Esophagus muscularis mucosa (tissue), 4 donors: ENCODE measurements at places on chromosomes 1 and 21. TPM values are rescaled to one million over a fixed set of nuclear protein-coding genes. Genes with fewer than 3 reads are reported as not detected.

Gene TNFRSF9
- 0.17 TPM for total RNA-seq

- DNase-seq: no peak
Observed at GRCh38 chr1:29474274-29475244, 238.2 kb downstream of the PTPRU start.

Gene NES
- total RNA-seq: 16.6 TPM

DNA sequence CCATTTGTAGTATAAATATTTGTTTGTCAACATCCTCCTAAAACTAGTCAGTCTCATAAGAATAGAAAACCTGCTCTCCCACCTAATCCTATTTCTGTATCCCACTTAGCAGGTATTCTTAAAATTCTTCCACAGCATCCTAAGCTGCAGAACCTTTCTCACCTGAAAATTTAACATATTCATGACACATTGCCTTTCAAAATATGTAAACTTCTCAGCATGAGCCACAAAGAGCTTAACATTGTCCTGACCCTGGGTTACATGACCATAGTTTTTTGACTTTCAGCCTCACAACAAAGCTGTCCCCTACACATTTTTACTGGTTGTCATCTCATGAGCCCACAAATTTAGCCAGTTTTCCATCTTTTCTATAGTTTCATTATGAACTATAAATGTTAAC is 712.1 kb downstream of the LTN1 start:
- DNase-seq: no peak

GRCh38 chr1:209733409-209734192 is 22.3 kb upstream of the TRAF3IP3 start:
- DNase-seq: no peak

- DNase-seq: no peak
Observed at GRCh38 chr1:20265250-20265649, 25.4 kb upstream of the VWA5B1 start.

Gene RASAL2
- 23.5 TPM for total RNA-seq

DNA sequence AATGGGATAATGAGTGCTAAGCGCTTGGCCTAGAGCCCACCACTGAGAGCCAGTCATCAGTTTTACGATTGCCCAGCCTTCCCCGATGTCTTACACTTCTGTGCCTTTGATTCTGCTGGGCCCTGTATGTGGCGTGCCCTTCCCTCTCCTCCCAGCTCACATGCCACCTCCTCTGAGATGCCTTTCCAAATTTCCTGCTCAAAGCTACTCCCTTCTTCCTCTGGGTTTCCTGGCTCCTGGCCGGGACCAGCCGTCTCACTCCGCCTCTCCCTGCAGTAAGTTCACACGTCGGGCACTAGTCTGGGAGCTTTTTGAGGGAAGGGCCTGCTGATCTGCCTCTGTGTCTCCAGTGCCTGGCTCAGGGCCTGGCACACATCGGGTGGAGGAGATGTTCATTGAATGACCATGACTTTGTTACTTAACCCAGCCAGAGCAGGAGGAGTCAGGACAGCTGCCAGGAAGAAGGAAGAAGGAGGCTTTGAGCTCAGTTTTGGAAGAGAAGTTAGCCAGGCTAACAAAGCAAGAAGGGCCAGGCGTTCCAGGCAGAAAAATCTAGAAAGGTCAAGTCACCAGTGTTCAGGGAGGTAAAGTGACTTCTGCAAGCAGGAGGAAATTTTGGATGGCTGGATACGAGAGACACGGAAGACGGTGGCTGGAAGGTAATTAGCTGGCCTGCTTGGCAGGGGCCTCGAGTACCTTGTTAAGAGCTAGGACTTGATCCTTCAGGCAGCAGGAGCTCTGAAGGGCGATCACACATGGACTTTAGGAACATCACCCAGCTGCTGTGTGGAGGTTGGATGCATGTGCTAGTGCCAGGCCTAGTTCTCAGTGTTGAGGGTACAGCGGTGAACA is 63.6 kb downstream of the EPHB2 start:
- DNase-seq: no peak

DNA sequence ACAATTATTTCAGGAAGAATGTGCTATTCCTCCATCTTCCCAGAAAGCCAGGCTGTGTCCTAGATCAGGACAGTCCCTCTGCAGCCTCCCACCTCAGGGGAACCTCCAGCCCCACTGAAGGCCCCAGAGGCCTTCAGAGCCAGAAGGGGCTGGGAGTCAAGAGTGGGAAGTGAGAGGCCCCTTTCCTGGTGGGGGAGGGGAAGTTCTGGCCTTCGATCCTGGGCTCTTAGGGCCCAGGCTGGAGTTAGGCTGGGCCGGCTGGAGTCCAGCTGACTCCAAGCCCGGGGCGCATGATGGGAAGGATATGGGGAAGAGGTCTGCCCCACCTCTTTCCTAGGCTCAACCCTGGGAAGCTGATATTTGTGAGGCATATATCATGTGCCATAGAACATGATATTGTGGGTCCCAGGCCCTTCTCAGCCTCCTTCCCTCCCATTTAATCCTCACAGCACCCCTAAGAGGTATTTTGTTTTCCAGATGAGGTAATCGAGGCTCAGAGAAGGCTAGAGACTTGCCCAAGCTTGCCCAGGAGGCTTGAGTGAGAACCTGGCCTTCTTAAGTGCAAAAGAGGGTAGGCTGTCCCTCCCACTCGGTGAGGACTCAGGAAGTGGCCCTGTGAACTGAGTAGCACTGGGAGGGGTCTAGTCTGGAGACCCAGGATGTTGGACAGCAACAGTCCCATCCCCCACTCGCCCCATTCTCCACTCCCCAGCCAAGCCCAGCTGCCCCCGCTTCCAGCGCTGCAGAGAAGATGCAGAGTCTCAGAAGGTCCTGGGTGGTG is 18.6 kb upstream of the HSPG2 start:
- DNase-seq: no peak

DNA sequence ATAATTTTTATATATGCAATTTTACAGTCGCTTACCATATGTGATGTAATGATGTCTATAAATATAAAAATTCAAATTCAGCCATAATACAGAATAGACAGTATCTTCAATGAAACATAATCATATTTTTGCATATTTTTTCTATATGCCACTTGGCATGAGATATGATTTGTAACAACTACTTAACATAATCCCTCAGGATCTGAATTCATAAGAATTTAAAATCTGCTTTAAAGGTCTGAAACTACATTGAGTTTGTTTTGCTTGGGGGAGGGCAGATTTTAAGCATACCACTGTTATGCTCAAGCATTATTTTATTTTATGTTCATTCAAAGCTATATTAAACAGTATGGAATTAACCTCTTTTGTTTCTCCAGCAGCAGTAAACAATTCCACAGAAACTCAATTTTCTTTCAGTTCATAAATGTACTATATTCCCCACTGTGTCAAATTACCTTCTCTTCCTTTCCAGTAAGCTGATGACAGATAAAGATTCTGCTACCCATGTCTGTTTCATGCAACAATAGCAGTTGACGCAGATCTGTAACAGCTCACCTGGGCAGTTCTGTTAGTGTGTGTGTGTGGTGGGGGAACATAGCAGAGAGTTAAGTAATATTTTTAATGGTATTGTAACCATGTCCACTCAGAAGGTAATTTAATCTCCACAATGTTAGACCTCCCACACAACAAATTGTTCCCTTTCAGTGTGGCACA is 224.8 kb downstream of the NTNG1 start:
- no peak for DNase-seq

DNA sequence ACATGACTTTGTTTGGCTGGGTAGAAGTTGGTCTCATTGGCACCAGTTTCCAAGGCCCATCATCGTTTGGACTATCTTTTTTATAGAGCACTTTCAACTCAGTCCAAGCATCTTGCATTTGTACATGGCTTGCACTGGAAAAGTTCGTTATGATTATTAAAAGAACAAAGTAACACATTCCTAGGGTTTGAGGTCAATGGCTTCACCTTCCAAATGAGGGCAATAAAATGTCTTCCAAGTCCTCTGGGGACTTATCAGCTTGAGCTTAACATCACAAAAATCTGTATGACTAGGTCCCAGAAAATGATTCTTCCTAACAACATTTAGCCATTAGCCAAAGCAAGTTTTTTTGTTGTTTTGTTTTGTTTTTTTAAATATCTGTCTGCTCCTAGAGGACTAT is 610.8 kb downstream of the LMO4 start:
- no peak for DNase-seq

DNA sequence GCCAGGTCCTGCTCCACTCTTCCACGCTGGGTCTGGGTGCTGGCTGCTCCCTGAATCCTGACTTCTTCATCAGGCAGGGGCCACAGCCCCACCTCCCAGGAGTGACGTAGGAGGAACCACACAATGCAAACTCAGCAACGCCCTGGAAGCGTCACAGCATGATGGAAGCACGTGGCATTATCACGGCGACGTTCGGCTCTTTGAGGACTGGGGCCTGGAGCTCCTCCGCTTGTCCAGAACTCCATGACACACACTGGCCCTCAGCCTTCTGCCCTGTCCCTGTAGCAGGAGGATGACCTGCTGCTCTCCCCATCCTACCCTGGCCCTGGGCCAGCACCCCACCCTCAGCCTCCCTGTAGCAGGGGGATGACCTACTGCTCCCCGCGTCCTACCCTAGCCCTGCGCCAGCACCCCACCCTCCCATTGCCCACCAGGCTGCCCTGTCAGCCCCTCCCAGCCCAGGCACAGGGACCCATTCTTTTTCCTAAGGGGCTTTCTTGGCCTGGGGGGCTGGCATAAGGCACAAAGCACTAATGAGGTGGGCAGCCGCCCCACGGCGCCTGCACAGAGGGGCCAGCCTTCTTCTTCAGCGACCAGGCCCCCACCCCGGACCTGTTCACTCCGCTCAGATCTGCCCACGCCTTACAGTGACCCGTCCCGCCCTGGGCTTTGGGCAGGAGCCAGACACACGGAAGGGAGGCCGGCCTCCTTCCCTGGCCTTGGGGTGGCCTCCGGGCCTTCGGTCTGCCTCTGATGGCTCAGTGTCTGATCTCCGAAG is 65.7 kb downstream of the DHRS3 start:
- no peak for DNase-seq

Gene MX2
- total RNA-seq: 6.7 TPM

DNA sequence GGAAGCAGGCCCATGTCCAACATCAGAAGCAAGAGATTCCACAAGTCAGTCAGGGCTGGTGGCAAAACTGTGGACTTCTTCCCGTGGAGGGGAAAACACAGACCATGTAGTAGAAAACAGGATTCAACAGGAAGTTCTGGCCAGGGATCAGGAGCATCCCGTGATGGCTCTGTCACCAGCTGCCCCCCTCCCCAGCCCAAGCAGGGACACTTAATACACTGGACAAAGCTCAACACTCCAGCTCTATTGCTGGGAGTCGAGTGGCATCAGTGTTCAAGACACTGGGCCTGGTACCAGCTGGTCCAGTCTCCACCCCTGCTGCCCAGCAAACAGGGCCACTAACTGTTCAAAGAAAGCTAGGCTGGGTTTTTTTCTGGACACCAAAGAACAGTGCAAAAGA is 3.7 kb downstream of the SLC45A3 start:
- no peak for DNase-seq

DNA sequence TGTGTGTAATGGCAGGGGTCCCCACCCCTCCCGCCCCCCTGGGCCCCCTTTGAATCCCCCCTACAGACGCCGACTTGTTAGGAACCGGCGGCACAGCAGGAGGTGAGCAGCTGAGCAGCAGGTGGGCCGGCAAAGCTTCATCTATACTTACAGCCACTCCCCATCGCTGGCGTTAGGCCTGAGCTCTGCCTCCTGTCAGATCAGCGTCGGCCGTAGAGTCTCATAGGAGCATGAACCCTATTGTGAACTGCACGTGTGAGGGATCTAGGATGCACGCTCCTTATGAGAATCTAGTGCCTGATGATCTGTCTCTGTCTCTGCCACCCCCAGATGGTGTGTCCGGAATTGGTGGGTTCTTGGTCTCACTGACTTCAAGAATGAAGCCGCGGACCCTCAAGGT is 14.9 kb upstream of the VPS26C start:
- no peak for DNase-seq

Gene C1orf21
- total RNA-seq: 49.4 TPM

DNA sequence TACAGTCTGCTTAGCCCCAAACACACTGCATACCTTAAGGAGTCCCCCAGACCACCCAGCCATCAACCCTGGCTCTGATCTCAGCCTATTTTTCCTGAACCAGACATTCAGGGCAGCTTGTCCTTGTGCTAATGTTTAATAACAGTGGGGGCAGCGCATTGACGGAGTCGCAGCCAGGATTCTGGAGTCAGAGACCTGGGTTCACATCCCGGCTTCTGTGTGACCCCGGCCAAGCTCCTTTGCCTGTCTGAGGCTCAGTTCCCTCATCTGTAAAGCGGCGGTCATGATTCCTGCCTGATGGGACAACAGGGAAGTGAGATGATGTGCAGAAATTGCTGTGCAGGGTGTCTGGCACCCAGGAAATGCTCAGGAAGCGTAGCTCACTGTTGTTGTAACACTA is 63.1 kb downstream of the MATN1 start:
- DNase-seq: no peak

GRCh38 chr1:23159963-23160877 is 8.4 kb downstream of the LUZP1 start:
- no peak for DNase-seq

Gene FMO3
- total RNA-seq: 6.2 TPM

Gene C8A
- total RNA-seq: not detected

Gene MACO1
- 23.2 TPM for total RNA-seq

DNA sequence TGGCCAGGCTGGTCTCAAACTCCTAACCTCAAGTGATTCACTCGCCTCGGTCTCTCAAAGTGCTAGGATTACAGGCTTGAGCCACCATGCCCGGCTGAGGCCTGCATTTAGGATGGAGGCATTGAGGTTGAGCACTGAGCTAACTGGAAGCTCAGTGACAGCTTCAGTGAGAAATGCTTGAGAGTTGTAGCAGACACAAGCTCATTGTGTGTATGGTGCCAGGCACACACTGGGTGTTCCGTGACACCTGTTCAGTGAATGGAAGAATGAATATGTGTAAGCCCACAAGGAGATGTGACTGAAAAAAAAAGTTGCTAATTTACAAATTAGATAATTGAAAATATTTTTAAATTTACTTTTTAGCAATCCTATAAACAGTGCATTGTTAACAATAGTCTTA is 21.8 kb downstream of the LURAP1 start:
- no peak for DNase-seq

DNA sequence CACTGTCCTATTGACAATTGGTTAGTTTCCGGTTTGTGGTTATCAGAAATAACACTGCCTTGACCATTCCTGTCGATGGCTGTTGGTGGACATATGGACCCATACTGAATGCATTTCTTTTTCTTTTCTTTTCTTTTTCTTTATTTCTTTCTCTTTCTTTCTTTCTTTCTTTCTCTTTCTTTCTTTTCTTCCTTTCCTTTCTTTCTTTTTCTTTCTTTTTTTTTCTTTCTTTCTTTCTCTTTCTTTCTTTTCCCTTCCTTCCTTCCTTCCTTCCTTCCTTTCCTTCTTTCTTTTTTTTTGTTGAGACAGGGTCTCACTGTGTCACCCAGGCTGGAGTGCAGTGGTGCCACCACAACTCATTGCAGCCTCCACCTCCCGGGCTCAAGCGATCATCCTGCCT is 24.4 kb downstream of the RIPPLY3 start:
- DNase-seq: no peak

GRCh38 chr1:202944438-202944921 is 13.6 kb downstream of the ADIPOR1 start:
- no peak for DNase-seq

DNA sequence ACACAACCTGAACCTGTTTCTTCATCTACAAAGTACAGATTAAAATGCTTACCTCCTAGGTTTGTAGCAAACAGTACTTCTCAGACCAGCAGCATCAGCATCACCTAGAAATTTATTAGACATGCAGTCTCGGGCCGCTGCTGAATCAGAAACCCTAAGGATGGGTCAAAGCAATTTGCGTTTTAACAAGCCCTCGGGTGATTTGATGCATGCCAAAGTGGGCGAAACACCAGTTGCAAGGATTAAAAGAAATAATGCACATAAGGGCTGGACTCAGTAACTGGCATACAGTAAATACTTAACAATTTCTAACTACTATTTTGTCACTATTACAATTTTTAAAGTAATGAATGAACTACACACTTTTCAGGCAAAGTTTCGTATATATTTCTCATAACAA is 47.5 kb downstream of the SH3GLB1 start:
- no peak for DNase-seq
